ENCODE measurements at places on chromosomes 4 and X.

DNA sequence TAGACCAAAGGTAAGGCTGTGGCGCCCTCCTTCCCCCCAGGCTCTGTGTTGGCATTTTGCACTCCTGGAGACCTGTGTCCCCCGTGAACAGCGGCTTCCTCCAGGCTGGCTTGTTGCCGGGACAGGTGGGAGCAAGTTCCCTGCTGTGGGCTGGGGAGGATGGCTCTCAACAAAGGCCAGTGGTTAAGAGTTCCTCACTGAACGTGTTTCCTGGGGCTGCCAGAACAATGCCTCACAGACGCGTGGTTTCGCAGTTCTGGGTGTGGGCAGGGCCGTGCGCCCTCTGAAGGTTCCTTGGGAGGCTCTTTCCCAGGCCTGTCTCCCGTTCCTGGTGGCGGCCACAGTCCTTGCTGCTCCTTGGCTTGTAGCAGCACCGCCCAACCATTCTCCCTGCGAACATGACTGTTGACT, 33.4 kb downstream of the NELFA start:
- no peak for DNase-seq

GRCh38 chrX:11611965-11612364, 53.8 kb downstream of the ARHGAP6 start:
- DNase-seq = no peak

DNA sequence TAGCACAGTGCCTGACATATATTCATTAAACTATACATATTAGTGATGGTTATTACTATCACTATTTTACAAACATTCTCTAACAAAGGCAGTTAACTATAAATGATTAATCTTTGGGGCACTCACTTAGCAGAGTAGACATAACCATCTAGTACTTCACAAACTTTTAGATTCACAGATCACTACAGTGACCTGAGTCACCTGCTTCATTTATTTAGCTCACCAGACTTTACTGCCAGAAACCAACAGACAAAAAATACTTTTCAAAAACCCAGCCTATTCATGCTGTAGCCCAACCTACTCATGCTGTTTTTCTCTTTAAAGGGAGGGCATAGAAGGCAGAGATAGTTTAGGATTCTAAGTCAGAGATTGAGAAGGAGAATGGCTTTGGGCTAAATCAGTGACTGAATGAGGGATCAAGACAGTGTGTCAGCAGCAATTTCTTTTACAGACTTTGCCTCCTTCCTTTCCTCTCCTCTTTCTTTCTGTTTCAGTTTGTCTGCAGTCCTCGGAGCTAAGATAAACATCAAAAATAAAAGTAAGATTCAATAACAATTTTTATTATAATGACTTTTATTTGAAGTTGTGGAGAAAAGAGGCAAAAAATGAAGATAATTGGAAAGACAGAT, 34.7 kb upstream of the PDE5A start:
- DNase-seq = no peak

DNA sequence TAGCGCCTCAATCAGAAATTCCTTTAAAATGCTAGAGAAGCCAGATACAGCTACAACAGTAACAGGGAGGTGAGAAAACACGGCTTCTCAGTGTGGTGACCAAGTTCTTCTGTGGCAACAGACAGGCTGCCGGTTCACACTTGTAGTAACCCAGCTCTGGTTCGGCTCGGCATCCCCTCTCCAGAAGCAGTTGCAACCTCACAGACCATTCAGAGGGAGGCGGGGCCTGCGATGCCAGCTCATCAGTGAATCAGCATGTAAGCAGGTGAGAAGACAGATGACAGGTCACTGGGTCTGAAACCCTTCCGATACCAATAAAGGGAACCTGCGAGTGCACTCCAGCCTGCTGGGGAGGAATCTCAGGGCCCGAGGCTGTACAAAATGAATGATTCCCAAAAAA, 251.0 kb downstream of the KCNIP4 start:
- no peak for DNase-seq

DNA sequence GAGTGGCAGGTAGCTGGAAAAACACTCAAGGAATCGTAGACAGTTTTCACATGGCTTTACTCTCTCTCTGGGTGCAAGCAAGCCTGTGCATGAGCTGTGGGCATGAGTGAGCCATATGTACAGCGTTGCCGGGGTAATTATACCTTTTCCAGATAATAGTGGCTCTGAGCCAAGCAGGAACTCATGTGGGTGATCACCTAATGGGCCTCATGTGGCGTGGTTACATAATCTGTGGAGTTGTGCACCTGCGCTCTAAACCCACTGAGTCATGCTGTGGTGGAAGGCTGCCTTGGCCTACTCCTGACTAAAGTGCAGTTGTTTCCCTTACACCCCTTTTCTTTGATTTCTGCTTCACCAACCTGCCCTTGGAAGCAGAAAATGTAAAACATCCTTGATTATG, 1564.5 kb upstream of the PCDH10 start:
- DNase-seq = no peak

DNA sequence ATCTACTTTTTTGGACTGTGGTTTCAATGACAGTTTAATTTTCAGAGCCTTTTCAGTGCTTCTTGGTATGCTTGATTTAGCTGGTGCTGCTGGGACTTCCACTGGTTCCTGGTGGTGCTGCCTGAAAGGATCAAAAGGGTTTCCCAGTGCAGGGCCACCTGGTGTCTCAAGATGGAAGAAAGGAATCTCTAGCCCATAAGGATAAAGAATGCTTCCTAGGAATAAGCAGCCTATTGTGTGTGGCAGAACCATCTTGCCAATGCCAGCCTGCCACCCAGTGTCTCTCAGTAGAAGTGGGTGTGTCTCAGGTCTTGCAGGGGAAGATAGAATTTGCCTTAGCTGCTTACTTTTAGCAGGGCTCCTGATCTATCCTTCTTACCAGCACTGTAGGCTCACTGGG, 15.0 kb upstream of the RAI2 start:
- no peak for DNase-seq

- no peak for DNase-seq
These were observed 511.4 kb upstream of the DIPK2B start for GRCh38 chrX:45712067-45712466.

DNA sequence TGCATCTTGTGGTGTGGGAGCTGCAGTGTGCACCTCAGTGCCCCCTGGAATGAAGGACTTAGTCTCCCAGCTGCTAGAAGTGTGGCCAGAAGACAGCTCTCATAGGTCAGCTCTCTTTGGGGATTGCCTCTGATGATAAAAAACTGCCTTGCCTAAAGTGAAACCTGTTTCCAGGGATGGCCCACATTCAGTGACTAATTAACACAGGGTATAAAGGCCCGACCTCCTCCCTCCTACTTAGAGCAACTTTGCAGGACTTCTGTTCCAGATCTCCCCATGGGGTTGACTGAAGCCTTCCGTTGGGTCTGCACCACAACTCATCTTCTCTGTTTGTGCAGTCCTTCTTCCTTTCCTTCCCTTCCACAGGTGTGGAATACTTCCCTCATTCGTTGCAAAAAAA, 53.2 kb downstream of the SPINK2 start:
- no peak for DNase-seq

DNA sequence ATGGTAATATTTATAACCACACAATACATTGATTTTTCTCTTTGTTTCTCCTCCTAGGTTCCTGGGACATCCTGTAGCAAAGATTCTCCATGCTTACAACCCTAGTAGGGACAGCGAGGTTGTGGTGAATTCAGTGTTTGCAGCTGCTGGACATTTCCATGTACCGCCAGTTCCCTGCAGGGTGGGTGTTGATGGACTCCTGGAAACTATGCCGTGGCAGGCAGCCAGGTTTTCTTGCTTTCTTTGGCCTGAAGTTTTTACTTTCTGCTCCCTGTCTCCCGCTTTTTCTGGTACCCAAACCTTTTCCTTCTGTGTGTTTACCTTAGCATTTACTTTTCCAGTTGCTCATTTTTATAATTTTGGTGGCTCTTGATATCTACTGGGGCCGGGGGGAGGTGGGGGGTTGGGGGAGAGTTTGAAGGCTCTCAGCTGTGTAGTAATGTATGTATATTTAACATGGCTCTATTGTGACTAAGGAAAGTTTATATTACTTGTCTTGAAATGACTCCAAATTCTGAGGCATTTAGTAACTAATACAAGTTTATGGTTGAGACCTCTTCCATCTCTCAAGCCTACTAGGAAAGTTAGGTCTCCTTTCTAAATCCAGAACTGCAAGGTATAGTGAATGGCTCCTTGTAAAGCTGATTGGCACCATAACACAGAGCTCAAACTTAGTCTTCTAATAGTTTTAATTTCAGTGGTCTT, 89.7 kb downstream of the TMEM131L start:
- DNase-seq = no peak

DNA sequence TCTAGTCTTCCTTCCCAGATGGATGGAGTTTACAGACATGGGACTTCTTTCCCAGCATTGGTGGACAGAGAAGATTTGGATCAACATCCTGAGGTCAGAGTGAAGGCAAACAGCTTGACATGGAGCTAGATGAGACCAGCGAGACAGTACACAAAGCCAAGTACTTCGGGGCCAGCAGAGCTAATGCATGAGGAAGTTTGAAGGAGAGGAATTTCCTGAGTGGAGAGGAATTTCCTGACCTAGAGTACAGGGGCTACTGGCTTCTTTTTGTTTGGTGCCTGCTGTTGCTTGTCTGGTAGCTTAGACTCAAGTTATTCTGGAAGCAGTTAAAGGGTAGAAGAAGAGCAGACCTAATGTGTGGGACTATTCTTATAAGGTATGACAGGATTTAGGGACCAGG, 69.1 kb upstream of the EOLA2 start:
- DNase-seq = no peak

GRCh38 chr4:123114915-123115756, 192.7 kb upstream of the NUDT6 start:
- DNase-seq = no peak

DNA sequence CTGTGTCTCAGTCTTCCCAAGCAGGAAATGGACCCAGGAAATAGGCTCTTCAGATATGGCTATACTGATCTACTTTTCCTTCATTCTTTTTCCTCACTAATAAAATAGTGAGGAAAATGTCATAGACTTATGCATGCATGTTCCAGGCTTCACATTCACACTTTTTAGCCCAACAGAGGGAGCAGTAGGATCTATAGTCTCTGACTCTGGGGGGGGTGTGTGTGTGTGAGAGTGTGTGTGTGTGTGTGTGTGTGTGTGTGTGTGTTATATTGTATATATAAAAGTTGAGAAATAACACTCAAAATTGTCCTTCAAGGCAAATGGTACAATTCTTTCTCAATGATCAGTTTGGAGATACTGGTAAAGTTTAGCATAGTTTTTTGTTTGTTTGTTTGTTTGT, 297.2 kb upstream of the GALNT7 start:
- no peak for DNase-seq

DNA sequence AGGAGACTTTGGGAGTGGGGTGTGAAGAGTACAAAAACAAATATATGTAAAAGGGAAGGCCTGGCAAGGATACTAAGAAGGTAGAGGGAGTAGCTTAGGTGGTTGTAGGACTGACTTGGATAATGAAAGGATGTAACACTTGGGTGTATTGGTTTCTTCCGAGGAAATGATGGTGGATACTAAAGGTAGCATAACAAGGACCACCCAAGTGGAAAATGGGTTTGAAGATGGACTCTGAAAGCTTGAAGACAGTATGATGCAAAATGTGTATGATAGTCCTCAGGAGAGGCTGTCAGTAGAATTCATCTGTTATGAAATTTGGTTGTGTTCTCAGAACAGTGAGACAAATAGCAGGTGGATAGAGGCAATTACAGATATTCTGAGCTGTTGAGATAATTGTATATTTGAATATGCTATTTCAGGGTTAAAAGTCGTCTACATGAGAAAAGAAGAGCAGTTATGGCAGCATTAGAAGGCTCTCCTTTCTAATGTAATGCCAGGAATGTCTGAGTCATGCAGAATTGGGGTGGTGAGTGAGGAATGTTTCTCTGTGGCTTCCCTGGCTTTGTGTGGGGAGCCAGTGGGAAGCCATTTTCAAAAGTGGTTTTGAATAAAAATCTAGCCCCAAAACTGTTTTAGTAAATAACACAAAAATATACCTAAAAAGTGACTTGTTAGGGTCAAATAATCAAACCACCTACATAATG, 75.6 kb downstream of the FHIP1A start:
- DNase-seq = no peak

GRCh38 chr4:53717064-53717549, 125.8 kb upstream of the LNX1 start:
- no peak for DNase-seq

GRCh38 chr4:33302321-33302720, 2582.2 kb downstream of the PCDH7 start:
- DNase-seq = no peak

- DNase-seq = no peak
These were observed 794.8 kb upstream of the LCORL start for GRCh38 chr4:18816228-18816895.

Data from ascending aorta (tissue), 2 donors.